GOT3 (cell line): ENCODE measurements at places on chromosomes 7 and 10.

DNA sequence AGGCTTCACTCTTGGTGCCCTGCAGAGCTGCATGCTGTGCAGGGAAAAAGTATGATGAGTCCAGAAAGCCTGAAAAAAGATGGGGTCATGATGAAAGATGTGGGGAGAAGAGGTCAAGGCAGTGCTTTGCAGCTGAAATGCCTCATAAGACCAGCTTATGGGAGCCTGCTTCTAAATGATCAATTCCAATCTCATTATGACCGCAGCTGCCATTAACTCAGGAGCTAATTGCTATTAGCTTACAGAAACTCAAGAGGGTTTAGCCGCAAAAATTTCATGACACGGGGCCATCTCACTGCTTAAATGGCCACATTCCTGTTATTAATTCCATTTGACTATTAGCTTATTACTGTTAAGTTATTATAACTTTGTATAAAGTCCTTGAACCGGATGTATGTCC lies 502.9 kb upstream of the ZMIZ1 start:
- DNase-seq: no peak

- DNase-seq: no peak
These were observed 40.8 kb upstream of the ZNF438 start for GRCh38 chr10:31072451-31072850.

DNA sequence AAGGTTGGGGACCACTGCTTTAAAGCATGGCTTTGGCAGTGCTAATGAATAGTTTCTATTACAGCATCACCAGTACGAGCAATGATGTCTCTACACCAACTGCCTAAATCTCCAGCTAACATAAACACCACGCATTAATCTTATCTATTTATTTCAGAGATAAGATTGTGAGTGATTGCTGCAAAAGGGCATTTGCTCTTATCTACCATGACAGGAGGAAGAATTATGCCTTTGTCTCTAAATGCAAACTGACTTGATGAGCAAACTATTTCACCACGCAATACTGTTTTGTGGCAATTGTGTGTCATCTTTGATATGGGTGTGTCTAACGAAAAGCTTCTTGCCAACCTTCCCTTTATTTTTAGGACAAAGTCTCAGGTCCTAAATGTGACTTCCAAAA lies 684.9 kb downstream of the SORCS1 start:
- DNase-seq: no peak

DNA sequence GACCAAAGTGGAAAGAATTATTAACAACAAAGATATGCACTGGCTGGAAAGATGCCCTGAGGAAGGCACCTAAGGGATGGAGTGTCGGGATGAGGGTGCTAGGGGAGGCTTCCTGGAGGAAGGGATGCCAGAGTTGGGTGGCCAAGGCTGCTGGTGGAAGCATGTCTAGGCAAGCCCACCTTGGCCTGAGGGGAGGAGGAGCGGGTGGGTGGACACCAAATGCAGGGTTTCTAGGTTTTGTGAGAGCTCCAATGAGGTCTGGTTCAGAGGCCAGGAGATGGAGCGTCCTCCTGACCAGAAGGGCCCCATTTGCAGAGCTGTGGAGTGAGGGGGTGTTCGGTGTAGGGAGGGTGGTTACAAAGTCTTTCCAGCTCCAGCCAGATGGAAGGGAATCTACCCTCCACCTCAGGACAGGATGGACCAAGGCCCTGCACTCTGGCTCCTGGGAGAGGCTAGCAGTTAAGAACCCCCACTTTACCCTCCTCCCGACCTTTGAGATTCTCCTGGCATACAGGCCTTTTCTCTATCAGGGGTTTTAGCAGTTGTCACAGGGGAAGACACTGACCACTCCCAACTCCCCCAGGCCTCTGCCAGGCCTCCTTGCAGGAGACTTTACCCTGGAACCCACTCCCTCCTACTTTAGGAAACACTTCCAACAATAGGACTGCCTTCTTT lies 3.0 kb upstream of the DDIT4 start:
- DNase-seq: no peak

DNA sequence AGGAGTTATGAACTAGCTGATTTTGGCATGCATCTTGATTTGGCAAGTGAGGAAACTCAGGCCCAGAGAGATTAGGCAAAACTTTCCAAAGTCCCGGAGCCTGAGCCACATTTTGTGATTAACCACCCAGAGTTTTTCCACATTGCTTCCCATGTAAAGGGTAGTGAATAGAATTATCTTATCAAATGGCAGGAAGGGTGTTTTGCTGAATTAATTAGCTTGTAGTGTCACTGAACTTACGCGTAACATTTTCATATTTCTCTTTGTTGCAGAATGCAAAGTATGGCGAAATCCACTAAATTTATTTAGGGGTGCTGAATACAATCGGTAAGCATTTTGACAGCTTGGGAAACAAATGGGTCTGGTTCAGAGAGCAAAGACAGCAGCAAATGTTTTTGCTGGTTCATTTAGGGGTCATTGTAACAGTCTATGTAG lies 176.2 kb downstream of the ST7 start:
- no peak for DNase-seq

- DNase-seq: no peak
These were observed 17.6 kb upstream of the C10orf105 start for GRCh38 chr10:71737001-71737833.

DNA sequence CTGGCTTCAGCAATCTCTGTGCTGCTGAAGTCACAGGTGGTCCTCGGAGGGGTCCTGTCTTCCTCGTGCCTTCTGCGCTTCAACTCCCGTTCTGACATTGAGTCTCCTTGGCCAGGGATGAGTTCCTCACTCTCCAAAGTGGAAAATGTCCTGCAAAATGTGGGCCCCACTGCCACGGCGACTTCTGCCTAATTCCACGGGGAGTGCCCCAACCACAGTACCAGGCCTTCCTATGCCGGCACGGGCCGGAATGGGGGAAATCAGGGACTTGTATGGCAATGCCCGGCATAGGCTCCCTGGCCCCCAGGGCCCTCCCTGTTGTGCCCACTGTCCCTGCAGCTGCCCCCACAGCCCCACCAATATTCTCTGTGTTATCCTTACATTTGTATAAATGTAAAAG lies 420.5 kb downstream of the TCERG1L start:
- DNase-seq: no peak

- no peak for DNase-seq
These were observed 32.5 kb downstream of the OGDH start for GRCh38 chr7:44638611-44639557.

GRCh38 chr7:72336382-72336631 lies 75.8 kb downstream of the CALN1 start:
- no peak for DNase-seq

- DNase-seq: no peak
These were observed 417.9 kb downstream of the IPMK start for GRCh38 chr10:57849691-57850357.
